ENCODE measurements at places on chromosomes 12 and 14. TPM values are rescaled to one million over a fixed set of nuclear protein-coding genes. Genes with fewer than 3 reads are reported as not detected.

Gene KLHDC1
- total RNA-seq = 1.5 TPM

Gene KRT71
- not detected for total RNA-seq

DNA sequence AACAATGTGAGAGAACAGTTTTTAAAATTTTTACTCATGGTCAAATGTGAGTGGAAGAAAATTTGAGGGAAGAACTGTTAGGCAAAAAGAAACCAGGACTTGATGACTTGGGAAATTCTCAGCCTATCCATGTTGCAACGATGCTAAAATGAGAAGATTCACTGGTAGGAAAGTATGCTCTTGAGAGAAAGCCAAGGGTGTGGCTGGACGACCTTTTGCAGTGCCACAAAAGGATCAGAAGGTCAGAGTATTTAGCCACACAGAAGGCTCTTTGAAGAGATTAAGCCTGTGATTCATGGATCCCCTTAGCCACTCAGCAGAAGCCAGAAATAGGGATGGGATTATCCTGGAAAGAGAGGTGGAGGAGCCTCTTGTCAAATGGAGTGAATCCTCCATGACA is 336.8 kb downstream of the LRIG3 start:
- no peak for DNase-seq

Gene ACOT4
- total RNA-seq = 1.3 TPM

- no peak for DNase-seq
Measured at GRCh38 chr12:68280240-68280639, 26.8 kb upstream of the IL22 start.

DNA sequence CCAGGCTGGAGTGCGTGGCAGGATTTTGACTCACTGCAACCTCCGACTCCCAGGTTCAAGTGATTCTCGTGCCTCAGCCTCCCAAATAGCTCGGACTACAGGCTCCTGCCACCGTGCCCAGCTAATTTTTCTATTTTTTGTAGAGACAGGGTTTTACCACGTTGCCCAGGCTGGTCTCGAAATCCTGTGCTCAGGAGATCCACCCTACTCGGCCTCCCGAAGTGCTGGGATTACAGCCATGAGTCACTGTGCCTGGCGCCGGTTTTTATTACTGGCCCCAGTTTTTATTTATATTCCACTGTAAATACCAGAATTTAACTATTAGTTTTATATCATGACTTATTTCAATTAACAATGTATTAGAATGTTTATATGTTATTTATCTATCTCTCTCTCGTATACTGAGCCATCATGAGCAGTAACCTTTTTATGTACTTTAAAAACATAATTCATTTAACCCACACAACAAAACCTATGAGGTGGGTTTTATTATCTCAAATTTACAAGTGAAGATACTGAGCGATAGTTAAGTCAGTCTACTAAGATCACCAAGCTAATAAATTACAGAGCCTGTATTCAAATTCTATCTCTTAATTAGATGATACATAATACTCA is 47.8 kb downstream of the HECTD1 start:
- no peak for DNase-seq

- no peak for DNase-seq
Measured at GRCh38 chr14:67863223-67863622, 43.6 kb downstream of the RAD51B start.

DNA sequence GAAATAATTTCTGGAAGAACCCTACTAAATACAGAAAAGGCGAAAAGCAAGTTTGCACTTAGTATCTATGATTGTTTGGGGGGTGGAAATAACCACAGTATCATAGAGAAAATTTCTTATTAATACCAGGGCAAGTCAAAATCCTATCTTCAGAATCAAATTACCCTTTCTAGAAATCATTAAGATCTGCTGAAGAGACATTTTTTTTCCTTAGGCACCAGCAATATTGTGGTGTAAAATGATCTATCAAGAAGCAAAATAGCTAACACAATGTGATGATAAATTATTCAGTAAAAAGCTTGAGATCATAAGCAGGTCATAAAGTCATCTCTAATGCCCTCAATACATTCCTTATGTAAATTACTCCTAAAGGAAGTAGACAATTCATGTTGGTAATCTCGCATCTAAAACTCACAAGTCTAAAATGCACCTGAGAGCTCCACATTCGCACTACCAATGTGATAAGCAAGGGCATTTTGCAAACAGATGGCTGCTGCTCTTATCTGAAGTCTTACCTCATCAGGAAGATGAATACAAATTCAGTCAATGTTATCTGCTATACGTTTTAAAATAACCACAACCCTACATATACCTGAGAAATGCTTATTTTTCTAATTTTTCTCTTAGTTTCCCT is 14.6 kb downstream of the HEATR5A start:
- DNase-seq = no peak

DNA sequence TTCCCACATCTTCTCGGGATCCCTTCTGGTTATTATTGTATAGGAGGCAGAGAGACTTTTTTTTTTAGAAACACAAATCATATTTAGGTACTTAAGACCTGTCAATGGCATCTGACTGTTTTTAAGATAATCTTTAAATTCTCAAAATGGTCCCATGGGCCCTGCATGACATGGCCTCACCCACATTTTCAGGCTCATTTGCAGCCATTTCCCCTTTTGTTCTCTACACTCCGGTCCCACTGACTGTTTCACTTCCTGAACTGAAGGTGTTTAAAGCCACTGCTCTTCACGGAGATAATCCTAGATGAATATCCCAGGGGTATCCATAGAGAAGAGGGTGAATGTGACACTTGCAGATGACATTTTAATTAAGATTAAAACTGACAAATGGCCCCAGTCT is 12.3 kb upstream of the C12orf71 start:
- DNase-seq = no peak

GRCh38 chr12:19800884-19801283 is 361.6 kb downstream of the AEBP2 start:
- DNase-seq = no peak

GRCh38 chr12:83841620-83842019 is 1071.0 kb downstream of the SLC6A15 start:
- no peak for DNase-seq

DNA sequence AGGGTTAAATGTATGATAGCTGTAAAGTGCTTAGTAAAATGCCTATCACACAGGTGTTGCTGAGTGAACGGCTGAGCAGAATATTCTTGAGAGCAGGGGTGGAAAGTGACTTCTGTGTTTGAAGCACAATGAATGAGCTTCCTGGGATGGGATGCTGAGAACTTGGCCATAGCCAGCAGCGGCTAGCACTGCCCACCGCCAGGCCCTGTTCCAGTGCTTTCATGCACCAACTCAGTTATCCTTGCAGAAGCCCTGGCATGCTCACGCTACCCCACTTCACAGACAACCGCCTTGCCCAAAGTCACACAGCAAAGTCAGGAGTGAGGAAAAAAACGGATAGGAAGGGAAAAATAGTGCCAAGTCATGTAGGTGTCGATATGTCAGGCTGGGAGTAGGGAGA is 10.9 kb downstream of the DYNC1H1 start:
- no peak for DNase-seq

DNA sequence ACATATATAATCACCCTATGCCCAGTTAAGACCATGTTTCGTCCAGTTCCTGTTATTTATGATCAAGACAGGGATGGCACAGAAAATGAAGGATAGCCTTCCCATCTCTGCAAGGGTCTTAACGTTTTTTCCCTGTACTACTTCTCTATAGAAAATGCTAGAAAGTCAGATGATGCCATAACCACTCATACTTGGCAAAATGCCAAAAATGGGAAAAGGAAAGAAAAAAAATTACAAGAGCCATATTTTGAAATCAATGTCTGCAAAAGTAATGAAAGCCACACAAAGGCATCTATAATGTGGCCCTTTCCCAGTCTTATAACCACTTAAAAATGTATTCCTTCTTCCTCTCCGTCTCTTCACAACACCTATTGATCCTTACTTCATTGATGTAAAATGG is 1.8 kb upstream of the MYL6B start:
- DNase-seq = no peak

DNA sequence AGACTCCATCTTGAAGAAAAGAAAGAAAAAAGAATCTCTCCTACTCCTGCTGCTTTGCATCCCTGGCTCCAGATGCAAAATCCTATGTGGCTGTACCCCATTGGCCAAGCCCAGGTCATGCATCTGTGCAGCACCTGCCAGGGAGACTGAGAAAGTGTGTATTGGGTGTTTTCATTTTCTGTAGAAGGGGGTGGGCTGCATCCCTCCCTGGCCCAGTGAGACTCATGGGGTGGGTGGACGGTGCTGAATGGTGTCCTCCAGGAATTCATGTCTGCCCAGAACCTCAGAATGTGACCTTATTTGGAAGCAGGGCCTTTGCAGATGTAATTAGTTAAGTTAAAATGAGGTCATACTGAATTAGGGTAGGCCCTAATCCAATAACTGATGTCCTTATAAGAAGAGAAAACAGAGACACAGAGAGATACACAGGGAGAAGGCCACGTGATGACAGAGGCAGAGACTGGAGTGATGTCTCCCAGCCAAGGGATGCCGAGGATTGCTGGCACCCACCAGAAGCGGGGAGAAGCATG is 23.2 kb downstream of the MOAP1 start:
- no peak for DNase-seq

DNA sequence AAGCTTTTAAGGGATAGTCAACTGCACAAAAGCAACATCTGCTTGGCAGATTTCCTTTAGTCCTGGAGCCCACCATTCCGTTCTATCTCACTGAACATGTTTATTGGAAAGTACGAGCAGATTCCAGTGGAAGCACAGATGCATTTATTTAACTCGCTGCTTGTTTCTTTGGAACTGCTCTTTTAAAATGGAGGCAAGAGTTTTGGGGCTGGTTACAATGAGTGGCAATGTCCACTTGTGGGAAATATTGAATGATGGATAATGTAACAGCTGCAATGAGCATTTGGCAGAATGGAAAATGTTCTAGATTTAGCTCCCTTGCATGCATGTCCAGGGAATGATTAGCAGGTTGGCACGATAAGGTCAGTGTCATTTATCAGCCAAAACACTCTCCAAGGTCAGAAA is 163.0 kb downstream of the ATP23 start:
- DNase-seq = no peak

- no peak for DNase-seq
Measured at GRCh38 chr14:33879684-33880286, 71.1 kb downstream of the EGLN3 start.

- DNase-seq = no peak
Measured at GRCh38 chr12:116613256-116613655, 54.1 kb downstream of the MAP1LC3B2 start.

Gene CLEC6A
- total RNA-seq = not detected

GRCh38 chr14:95547626-95548327 is 12.9 kb downstream of the GLRX5 start:
- DNase-seq = no peak

Gene KLRF1
- total RNA-seq = 0.42 TPM

- no peak for DNase-seq
Measured at GRCh38 chr12:53626702-53627169, 554 bp upstream of the ATF7 start.

GRCh38 chr12:99170461-99170860 is 477.1 kb upstream of the GARIN6 start:
- no peak for DNase-seq

GRCh38 chr12:49796155-49796554 is 32.1 kb downstream of the NCKAP5L start:
- DNase-seq = no peak

- DNase-seq = no peak
Measured at GRCh38 chr12:89316705-89317139, 35.6 kb downstream of the DUSP6 start.

DNA sequence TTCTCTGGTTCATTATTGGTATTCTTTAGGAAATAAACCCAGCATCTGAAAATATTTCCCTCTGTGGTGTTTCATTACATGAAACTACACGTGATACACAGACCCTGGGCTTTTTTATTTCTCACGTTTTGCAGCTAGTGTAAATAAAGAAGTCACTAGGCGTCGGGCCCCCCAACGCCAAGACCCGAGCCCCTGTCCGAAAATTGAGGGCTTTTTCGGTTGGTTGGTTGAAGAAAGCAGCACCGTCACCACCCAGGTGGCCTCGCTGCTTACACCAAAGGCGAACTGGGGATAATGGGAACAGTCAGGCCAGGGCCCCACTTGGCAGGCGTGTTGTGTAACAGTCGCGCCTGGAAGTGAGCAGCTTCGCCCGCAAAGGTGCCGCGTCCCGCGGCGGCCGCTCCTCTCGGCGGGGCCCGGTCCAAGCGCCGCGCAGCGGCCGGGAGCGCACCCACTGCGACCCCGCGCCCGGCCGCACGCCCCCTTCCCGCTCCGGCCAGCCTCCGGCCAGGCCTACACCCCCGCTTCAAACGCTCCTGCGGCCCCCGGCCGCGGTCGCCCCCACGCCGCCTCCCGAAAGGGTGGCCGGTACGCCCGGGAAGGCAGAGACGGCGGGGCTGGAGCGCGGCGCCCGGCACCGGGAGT is 1.2 kb downstream of the DUSP16 start:
- peak; percentile 51 for DNase-seq

DNA sequence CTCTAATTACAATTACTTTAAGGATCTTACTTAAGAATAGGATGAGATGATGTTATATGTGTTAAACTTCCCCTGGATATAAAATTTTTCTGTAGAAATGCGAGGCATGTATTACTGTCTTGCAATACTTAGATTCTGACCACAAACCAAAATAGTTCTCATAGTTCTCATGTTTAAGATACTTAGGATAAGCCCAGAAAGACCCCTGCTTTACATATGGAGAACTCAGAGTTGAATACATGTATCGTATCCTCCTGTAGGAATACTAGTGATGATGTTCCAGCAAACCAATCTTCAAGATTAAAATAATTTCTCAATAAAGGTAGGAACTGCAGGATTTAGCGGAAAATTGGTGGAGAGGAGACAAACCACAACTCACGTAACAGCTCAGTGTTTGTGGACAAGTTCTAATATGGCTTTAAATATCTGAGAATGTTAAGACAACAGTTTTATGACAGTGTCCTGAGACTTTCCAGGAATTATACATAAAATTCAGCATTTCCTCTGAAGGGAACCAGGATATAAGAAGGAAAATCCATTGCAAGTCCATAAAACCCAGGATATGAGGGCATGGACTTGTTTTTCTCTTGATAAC is 114.7 kb upstream of the CRY1 start:
- no peak for DNase-seq

GRCh38 chr14:81200054-81200453 is 20.7 kb downstream of the GTF2A1 start:
- no peak for DNase-seq

Gene ABCD2
- total RNA-seq = 22.5 TPM

DNA sequence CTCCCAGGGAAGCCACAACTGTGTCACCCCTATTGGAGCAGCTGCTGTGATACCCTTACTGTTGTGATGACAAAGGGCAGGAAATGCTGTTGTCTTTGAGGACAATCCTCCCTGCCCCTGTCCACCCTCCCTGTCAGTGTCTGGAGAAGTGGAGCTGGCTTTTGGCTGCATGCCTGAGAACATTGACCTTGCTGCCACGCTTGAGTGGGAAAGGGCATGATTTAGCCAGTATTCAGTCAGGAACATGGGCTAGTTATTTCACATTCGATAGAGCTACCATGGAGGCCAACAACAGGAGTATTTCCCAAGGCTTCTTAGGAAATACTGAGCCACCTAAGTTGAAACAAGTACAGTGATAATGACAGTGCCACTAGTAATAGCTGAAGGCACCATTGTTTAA is 59.4 kb downstream of the MYRFL start:
- no peak for DNase-seq

GRCh38 chr14:94021001-94021400 is 5.1 kb upstream of the OTUB2 start:
- DNase-seq = no peak

Data from activated CD8-positive, alpha-beta T cell treated with anti-CD3 and anti-CD28 coated beads, Interleukin-2, amount 10 ng/mL, durations not matched to agents 7 days and 5 days (primary cell).